ENCODE measurements at places on chromosomes 3 and 15.

GRCh38 chr15:101180620-101181307 lies 71.1 kb downstream of the CHSY1 start:
- DNase-seq = no peak

DNA sequence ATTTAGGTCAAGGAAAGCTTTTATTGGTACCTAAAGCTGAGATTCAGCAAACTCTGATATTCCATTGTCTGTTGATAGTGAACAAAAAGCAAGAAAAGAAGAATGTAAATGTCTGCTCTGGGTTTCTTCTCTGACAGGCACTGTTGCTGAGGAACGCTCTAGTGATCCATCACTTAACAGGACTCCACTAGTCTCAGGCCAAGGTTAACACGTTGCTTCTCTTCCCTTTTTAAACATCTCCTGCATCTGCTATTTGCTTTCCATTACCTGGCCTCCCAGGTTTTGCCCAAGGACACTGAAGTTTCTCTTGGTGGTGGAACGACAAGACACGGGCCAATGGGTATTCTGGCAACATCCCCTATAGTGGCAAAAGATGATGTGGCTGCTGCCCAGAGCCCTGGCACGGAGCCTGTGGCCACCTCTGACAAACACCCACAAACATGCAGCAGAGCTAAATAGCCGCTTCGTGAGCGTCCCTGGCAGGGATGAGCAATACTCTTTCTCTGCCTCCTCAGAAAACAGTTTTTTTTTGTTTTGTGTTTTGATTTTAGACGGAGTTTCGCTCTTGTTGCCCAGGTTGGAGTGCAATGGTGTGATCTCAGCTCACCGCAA lies 97.8 kb upstream of the AKAP13 start:
- DNase-seq = no peak

DNA sequence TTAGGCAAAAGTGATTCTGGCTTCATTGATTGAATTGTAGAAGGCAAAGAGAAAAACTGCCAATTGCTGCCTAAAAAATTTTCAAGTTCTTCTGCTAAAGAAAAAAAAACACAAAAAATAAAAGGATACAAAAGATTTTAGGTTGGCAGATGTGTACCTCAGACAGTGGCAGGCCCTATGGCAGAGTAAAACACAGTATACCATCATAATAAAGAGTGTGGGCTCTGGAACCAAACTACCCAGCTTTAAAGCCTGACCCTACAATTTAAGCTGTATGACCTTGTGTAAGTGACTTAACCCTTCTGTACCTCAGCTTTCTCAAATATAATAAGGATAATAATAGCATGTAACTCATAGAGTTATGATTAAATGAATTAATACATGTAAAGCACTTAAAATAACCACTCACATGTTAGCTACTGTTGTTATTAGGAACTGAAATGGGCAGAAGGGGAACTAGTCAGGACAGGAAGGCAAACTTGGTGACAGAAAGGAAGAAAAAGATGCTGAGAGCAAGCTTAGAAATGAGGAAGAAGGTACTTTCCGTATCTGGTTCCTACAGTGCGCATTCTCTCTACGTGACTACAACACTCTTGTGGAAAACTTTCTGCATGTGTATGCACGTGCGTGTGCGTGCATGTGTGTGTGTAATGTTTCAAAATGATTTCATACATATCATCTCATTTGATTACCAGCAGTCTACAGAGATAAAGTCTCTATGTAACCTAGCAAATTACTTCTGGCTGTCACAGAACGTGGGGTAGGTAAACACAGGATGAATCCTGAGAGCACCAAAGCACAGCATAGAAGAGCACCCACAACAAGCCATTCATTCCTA lies 13.6 kb upstream of the GATM start:
- DNase-seq = peak; percentile 45

DNA sequence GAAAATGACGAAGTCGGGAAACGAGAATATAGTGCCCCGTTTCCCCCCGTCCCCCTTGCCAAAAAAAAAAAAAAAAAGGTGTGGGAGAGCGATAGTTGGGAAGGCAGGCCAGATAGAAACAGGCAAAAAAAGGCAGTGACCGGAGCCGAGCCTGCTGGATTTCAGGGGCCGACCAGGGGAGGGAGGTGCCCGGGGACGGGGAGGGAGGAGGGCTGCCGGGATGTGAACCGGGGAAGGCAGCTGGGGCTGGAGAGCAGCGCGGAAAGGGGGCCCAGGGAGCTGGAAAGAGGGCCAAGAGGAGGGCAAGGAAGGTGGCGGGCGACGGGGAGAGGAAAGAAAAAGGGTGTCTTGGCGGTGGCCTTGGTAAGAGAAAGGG lies 837 bp downstream of the LRRN1 start:
- no peak for DNase-seq

- DNase-seq = no peak
Measured at GRCh38 chr3:137205394-137206045, 247.7 kb downstream of the IL20RB start.

- DNase-seq = no peak
Measured at GRCh38 chr3:172194702-172195406, 155.5 kb downstream of the FNDC3B start.

- DNase-seq = no peak
Measured at GRCh38 chr15:71506946-71507345, 303.4 kb upstream of the NR2E3 start.

DNA sequence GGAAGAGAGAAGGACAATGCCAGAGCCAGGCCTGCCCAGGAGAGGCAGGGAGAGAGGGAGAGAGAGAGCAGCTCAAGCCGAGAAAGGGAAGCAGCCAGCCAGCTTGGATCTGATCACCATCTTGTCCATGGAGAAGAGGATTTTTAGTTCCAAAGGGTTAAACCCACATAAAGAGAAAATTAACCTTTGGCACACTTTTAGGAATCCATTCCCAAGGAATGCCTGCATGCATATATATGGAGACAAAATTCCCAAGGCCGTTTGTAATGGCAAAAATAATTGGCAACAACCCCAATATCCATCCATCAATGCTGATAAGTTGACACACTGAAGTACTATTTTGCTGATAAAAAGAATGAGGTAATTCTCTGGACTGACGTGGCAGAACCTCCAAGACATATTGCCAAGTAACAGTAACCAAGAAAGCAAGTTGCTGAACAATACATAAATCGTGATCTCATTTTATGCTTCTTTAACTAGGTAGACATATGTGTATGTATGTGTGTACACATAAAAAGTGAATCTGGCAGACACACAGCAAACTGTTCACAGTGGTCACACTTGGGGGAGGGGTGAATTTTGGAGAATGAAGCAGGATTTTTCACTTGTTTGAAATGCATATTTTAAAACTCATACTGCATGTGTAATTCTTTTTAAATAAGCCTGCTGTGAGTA lies 7.5 kb upstream of the STRA6 start:
- no peak for DNase-seq

DNA sequence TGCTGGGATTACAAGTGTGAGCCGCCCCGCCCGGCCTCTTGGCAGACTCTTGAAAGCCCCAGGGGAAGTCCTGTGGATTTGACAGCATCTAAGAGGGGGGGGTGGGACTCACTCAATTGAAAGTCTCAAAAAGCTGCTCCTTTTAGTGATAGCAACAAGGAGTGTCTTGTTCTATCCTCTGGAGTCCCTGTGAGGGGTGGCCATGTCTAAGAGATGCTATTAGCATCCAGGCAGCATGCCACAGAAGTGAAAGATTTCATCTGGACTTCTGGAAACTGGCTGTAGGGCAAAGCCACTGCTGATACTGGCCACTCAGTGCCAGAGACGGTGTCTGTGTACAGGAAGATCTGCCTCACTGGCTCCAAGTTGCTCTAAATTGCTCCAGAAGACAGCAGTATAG lies 74.0 kb downstream of the DHX36 start:
- DNase-seq = no peak

DNA sequence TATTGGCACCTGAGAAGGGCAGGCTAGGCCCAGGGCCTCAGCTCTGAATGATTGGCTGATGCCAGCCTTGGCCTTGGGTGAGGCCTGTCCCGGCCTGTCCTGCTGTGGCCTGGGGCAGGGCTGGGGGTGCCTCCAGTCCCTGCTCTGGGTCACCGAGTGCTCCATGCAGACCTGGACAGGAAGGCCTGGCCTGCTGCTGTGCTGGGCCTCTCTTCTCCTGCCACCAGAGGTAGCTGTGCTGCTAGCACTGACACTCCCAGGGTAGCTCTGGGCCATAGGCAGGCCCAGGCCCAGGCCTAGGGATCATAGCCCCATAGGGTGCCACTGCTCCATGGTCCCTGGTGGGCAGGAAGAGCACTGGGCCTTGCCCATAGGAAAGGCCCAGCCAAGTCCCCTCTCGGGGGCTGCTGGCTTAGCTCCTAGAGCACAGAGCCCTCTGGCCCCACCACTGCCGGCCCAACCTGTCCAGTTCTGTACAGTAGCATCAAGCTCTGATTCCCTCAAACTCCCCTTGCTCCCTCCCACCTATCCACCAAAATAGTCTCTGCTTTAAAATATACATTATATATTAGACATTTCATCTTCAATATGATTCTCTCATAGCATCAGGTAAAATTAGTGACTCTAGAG lies 18.2 kb downstream of the ABTB1 start:
- DNase-seq = peak; percentile 47

GRCh38 chr15:41862515-41863116 lies 24.0 kb downstream of the PLA2G4B start:
- no peak for DNase-seq

DNA sequence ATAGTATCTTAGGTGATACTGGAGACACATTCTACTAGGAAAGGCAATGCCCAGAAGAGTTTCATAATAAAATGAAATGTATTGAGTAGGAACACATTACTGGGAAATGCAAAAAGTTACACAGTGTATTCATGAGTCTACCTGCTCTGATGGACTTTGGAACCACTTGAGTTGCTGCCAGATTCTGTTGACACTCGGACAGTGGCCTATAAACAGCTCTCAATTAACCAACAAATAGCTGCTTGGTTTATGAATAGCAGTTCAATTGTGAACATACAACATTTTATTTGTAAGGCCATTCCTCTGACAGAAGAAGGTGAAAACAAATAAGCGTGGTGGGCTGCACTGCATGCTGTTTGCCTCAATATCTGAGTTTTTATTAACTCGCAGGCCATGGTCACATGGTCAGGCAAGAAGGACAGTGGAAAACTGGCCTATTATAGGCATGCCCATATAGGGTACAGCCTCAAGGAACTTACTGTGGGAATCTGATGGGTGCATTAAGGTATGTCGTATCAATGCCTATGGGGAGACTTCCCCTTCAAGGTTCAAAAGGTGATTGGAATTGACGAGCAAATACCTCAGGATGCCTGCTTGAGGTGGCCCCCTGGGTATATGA lies 66.2 kb downstream of the C3orf80 start:
- no peak for DNase-seq

- DNase-seq = no peak
Measured at GRCh38 chr15:99430881-99431401, 134.8 kb upstream of the MEF2A start.

All from NB4 (cell line).